NCI-H748 treated with DMSO at 0.1 percent for 48 hours (cell line): ENCODE measurements at places on chromosomes 5 and 9.

- no peak for DNase-seq
These were observed 93.9 kb downstream of the GALNT10 start for GRCh38 chr5:154284433-154284832.

- no peak for DNase-seq
These were observed 160.8 kb downstream of the DNAH5 start for GRCh38 chr5:13783726-13784125.

- no peak for DNase-seq
These were observed 18.7 kb downstream of the ANXA1 start for GRCh38 chr9:73170185-73170957.

GRCh38 chr9:33867747-33868439 is 50.9 kb downstream of the UBE2R2 start:
- DNase-seq: no peak
